Effector memory CD8-positive, alpha-beta T cell (primary cell): ENCODE measurements at places on chromosomes 5 and 9.

DNA sequence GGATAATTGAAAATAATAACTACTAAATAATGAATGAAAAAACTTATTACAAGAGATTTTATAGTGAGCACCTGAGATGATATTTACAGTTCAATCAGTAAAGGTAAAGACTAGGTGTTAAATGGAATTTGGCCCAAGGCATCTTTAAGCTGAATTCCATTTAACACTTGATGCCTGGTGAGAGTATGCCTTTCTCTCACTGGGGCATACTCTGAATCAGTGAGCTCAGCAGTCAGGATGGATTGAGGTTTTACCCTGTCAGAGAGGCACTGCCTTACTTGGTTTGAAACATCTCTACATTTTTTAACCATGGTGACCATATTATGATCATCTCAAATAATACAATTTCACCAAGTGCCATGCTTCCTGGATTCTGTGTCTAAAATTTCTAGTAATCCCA is 1416.3 kb downstream of the MAT2B start:
- DNase-seq: no peak

GRCh38 chr5:8462565-8462964 is 593.6 kb downstream of the MTRR start:
- no peak for DNase-seq

- no peak for DNase-seq
Measured at GRCh38 chr5:72479921-72480320, 27.3 kb downstream of the ZNF366 start.

- no peak for DNase-seq
Measured at GRCh38 chr9:127175764-127176163, 53.3 kb upstream of the ANGPTL2 start.

- DNase-seq: no peak
Measured at GRCh38 chr5:31449962-31450361, 81.9 kb downstream of the DROSHA start.
